ENCODE measurements at places on chromosomes 12 and 14. TPM values are rescaled to one million over a fixed set of nuclear protein-coding genes. Genes with fewer than 3 reads are reported as not detected.

Gene KRT79
- polyA plus RNA-seq: not detected

Gene COCH
- 0.20 TPM for polyA plus RNA-seq

Gene AGAP2
- 10.5 TPM for polyA plus RNA-seq

Gene NANOG
- polyA plus RNA-seq: not detected

Gene WDHD1
- polyA plus RNA-seq: 7.2 TPM

Gene KCNJ8
- not detected for polyA plus RNA-seq

Gene PROX2
- polyA plus RNA-seq: not detected

Gene CLEC4A
- 15.4 TPM for polyA plus RNA-seq

Gene SYNDIG1L
- not detected for polyA plus RNA-seq

Gene GDF11
- 0.16 TPM for polyA plus RNA-seq

Gene AHNAK2
- polyA plus RNA-seq: not detected

Gene KRT6C
- polyA plus RNA-seq: not detected

Gene MFAP5
- polyA plus RNA-seq: not detected

Gene MANSC4
- not detected for polyA plus RNA-seq

Gene CLEC4D
- not detected for polyA plus RNA-seq

Gene ZNF891
- 0.37 TPM for polyA plus RNA-seq

Gene RFX4
- not detected for polyA plus RNA-seq

Gene SERPINA1
- 1.7 TPM for polyA plus RNA-seq

Gene SCN8A
- polyA plus RNA-seq: 0.04 TPM

Gene LAG3
- polyA plus RNA-seq: 1.3 TPM

Gene RIMKLB
- 4.1 TPM for polyA plus RNA-seq

Gene TAS2R9
- not detected for polyA plus RNA-seq

Gene PRPH
- not detected for polyA plus RNA-seq
